GOT3 (cell line): ENCODE measurements at places on chromosomes 7 and 10.

GRCh38 chr7:42886129-42886528 is 25.7 kb downstream of the C7orf25 start:
- DNase-seq, result no peak

DNA sequence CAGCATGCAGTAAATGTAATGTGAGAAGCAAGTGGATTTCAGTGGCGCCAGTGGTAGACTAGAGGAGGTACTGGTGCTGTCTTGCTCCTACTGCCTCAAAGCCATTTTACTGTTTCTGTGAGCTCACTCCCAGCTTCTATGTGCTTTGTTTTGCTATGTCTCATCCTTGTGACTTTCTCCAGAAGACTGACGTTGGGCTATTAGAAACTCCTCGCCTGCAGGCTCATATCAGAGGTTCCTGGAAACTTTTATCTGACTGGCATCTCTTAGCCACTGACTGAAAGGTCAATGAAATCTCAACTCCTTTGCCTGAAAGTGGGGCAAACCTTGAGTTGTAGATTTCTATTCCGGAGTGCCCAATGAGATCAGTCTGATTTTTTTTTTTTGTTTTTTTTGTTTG is 66.4 kb upstream of the SORCS1 start:
- no peak for DNase-seq

DNA sequence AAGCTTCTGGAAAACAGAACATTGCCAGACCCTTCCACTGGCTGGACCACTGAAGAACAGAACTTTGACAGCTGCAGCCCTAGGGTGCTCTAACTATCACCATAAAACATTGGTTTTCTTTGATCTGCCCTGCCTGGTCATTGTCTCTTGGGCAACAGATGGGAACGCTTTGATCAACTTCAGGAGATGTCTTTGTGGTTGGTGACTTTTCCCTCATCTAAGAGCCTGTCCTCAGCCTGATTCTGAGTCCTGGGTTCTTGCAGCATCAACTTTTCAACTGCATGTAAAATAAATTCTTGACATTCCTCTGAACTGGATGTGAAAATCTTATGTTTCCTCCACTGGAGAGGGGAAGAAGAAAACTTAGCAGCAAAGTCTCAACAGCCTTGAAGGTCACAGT is 53.1 kb upstream of the ZNRF2 start:
- no peak for DNase-seq

GRCh38 chr10:34232481-34232880 is 582.6 kb downstream of the PARD3 start:
- DNase-seq, result no peak

DNA sequence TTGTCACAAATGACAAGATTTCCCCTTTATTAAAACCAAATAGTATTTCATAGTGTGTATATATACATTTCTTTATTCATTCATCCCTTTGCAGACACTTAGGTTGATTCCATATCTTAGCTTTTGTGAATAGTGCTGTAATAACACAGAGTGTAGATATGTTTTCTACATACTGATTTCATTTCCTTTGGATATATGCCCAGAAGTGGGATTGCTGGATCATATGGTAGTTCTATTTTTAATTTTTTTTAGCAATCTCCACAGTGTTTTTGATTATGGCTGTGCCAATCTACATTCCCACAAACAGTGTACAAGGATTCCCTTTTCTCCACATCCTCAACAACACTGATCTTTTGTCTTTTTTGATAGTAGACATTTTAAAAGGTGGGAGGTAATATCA is 46.4 kb downstream of the CSTF2T start:
- no peak for DNase-seq

- no peak for DNase-seq
These were observed 2.5 kb downstream of the HSPB1 start for GRCh38 chr7:76304888-76305375.

DNA sequence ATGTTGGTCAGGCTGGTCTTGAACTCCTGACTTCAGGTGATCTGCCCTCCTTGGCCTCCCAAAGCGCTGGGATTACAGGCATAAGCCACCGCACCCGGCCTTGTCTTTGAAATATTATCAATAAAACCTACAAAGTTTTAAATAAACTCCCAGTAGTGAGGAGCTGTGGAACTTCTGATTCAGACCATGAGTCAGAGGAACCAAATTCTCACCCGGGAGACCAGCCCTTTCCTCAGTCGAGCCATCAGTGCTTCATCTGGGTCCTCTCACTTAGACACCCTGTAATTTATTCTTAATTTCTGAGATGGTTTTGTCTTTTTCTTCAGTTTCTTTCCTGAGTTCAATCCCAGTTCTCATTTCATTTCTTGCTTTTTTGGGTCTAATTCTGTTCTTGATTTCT is 68.6 kb downstream of the DYNC2I1 start:
- DNase-seq, result no peak

DNA sequence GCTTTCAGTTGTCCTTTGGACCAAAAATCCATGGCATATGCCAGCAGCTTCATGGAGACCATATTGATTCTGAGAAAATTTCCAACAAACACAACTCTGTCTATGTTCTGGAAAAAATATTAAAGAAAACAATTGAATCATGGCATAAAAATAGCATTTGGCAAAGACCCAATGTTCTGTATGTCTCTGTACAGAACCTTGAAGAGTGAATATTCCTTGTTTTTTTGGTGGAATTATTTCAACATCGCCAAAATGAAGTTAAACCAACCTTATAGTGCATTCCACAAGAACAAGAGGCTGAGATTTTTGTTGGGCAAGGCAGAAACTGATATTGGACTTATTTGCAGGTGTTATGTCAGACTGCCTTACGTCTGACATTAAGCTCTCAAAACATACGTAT is 53.3 kb upstream of the SLC16A12 start:
- no peak for DNase-seq

DNA sequence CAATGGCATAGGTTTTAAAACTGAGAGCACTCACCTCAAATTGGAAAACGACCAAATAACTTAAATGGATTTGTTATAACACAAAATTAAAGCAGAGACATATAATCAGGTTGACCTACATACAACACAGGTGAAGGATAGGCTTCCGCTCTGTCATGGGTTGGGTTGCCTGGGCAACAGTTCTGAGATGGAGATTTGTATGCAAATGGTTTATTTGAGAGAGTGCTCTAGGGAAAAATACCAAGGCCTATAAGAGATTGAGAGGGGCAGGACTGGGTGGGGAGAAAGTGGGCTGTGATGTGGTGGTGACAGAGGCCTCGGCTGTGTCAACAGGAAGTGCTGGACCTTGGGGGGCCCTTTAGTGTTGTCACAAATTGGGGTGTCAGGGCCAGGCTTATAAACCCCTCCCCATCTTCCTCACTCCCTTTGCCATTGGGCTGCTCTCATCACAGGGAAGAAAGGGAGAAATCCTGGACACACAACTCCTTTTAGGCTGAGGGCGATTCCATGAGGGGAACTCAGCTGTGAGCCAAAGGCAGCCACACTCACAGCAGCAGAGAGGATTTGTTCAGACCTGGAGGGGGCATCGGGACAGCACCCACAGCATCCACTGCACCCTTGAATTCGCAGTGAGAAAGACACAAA is 105.4 kb upstream of the LYZL1 start:
- DNase-seq, result no peak

DNA sequence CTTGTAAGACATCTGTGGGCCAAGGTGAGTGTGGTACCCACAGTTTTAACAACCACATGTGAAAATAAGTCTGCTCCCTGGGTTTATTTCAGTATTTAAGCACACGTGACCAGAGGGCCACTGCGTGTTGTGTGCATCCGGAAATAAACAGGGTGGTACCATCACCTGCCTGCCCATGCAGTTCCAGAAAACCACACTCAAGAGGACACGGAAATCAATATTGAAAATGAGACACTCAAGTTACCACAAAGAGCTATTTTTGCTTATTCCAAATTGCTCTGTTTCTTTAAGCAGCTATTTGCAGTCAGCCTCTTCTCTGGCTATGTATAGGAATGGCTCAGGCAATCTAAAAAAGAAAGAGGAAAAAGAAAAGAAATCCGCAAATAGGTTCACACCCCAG is 71.8 kb upstream of the LOXL4 start:
- DNase-seq, result no peak

DNA sequence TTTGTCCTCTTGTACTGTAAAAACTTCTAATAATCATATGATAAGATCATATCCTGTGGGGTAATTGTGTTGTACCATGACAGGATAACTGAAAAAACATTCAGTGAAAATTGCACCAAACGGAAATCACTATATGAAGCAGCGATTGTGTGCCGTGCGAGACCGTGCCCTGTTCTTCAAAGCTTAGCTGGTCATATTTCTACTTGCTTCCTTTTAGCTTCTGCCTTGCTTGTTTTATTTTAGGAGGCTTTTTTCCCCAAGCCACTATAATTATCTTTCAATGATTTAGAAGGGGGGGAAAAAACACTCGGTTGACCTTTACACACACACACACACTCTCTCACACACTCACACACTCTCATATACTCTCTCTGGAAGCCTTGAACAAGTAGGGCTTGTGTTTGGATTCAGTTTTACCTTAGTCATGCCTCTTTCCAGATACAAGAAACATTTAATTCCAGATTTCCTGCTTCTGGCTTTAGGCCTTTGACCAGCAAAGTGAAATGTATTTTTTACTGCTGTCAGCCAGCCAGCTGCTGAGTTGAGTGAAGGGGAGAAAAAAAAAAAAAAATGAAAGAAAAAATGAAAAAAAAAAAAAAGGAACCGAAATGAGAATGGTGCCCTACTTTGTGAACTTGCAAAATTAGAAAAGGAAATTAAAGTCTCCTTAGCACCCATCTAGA is 181.4 kb downstream of the ARID5B start:
- DNase-seq, result no peak

DNA sequence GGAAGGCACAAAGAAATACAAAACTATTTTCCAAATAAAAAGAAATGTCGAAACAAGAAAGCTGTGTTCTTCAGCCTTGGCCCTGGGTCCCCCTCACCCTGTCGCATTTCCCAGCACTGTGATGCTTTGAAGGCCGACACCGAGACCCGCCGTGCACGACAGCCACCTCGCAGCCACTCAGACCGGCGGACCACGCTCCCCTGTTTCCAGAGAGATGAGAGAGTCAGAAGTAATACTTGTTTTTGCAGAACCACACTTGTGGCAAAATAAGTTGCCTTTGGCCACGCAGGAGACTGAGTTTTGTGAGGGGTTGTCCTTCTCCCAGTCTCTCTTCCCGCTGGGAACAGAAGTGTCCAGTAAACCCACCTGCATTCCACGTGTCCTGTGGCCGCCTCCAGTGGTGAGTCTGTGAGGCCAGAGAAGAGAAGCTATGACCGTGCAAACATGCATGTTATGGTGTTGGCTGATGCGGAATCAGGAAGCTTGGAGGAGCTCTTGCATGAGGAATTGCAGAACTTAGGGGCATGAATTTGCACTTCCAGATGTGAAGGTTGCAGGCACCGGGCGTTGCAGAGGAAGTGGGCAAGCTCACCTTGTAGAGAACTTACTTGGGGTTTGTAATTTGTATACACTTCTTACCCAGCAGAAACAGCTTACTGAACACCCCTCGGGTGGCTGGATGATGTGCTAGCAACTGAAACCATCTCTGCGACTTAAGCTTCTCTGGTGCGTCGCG is 194.5 kb downstream of the EBF3 start:
- DNase-seq, result no peak

GRCh38 chr10:25934621-25935139 is 651 bp downstream of the MYO3A start:
- no peak for DNase-seq

GRCh38 chr7:43781726-43782607 is 23.5 kb downstream of the BLVRA start:
- DNase-seq, result no peak

DNA sequence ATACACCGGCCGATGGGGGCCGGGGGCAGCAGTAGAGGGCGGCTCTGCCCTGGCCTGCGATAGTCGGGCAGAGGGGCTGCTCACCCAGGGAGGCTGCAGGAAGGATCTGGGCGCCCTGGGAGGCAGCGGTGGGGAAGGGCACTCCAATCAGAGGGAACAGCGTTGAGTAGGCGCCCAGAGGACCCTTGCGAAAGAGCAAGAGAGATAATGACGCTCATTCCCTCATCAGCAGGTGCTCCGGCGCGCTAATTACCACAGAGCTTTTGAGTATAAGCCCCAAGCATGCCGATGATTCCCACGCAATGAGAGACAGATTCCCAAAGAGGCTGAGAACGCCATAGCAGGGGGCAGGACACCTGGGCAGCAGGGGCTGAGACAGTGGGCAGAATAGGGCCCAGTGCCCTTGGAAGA is 215.3 kb downstream of the MAD1L1 start:
- DNase-seq, result no peak

GRCh38 chr10:127866276-127867013 is 26.3 kb downstream of the CLRN3 start:
- no peak for DNase-seq

GRCh38 chr10:46077731-46078413 is 31.8 kb upstream of the MSMB start:
- DNase-seq, result no peak
